ENCODE measurements at places on chromosomes 1 and 21.

- H3K4me1 ChIP-seq = no peaks in the 10 kb centered on the region
- H3K27ac ChIP-seq = no peak overlapping the region
- no peaks in the 10 kb centered on the region for H3K27me3 ChIP-seq
- H3K36me3 ChIP-seq = no peaks in the 10 kb centered on the region
Observed at GRCh38 chr1:225746361-225747179, 31.1 kb upstream of the SRP9 start.

DNA sequence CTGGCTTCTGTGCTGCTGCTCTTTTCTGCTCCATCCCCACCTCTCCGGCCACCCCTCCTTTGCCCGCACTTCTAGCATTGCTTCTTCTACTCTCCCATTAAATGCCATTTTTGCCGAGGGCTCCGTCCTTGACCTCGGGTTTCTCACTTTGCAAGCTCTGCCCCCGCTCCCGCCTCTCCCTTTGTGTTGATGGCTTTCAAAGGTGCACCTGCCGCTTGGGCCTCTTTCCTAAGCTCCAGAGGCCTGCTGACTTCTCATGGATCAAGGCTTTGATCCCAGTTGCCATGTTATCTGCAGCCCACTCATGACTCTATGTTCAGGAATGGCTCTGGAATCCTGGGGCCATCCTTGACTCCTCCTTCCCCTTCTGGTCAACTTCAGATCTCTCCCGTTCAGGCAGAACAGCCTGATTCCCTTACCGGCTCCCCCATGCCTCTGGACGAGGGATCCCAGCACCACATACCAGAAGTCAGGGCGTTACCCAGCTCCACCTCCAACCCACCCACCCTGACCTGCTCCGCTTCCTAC is 54.3 kb downstream of the TLR5 start:
- no peak overlapping the region for H3K4me3 ChIP-seq
- DNase-seq = no peak
- no peaks in the 10 kb centered on the region for H3K36me3 ChIP-seq
- H3K27ac ChIP-seq = no peak overlapping the region
- H3K4me1 ChIP-seq = no peaks in the 10 kb centered on the region
- H3K27me3 ChIP-seq = no peaks in the 10 kb centered on the region

- H3K27me3 ChIP-seq = peaks cover 20% of the 10 kb centered on the region
- no peaks in the 10 kb centered on the region for H3K4me1 ChIP-seq
- DNase-seq = no peak
Observed at GRCh38 chr1:116178837-116179236, 67.6 kb downstream of the MAB21L3 start.

- no peaks in the 10 kb centered on the region for H3K27me3 ChIP-seq
- H3K4me1 ChIP-seq = no peaks in the 10 kb centered on the region
- no peak overlapping the region for H3K27ac ChIP-seq
- H3K36me3 ChIP-seq = no peaks in the 10 kb centered on the region
Observed at GRCh38 chr21:16585896-16586295, 856.1 kb downstream of the USP25 start.

- no peaks in the 10 kb centered on the region for H3K4me1 ChIP-seq
- DNase-seq = no peak
- H3K36me3 ChIP-seq = no peaks in the 10 kb centered on the region
- H3K27ac ChIP-seq = no peak overlapping the region
- H3K27me3 ChIP-seq = peaks cover 5% of the 10 kb centered on the region
- no peak overlapping the region for H3K4me3 ChIP-seq
Observed at GRCh38 chr1:6108937-6109614, 63.4 kb downstream of the KCNAB2 start.

- no peaks in the 10 kb centered on the region for H3K27me3 ChIP-seq
- peaks cover 43% of the 10 kb centered on the region for H3K4me1 ChIP-seq
Observed at GRCh38 chr1:167602840-167603239, 27.2 kb upstream of the RCSD1 start.

DNA sequence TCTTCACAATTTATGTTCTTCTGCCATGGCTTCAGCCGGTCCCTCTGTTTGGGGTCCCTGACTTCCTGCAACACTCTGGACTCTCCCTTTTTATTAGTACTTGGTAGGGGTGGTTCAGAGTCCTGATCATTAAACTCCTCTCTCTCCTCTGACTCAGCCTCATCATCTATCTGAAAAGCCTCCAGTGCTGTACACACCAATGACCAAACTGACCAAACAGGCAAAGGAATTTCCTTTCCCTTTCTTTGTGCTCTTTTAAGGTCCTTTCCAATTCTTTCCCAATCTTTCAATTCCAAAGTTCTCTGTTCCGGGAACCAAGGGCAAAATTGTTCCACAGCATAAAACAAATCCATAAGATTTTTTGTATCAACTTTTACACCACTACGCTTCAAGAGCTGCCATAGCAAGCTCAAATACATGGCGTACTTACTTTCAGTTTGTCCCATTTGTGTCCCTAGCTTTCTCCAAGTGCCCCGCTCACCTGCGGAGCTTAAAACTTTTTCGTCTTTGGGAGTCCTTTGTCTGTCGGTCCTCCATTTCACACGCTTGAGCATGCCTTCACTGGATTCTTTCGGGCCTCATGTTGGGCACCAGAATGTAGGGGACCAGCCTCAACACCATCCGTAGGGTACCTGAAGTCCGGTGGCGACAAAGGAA is 9.6 kb downstream of the DAP3 start:
- no peak for DNase-seq
- H3K4me3 ChIP-seq = no peak overlapping the region
- peaks cover 32% of the 10 kb centered on the region for H3K4me1 ChIP-seq
- H3K27ac ChIP-seq = no peak overlapping the region
- H3K27me3 ChIP-seq = no peaks in the 10 kb centered on the region
- peaks cover 11% of the 10 kb centered on the region for H3K36me3 ChIP-seq

- H3K27ac ChIP-seq = no peak overlapping the region
- no peaks in the 10 kb centered on the region for H3K27me3 ChIP-seq
- H3K4me3 ChIP-seq = no peak overlapping the region
- DNase-seq = no peak
- H3K4me1 ChIP-seq = peaks cover 55% of the 10 kb centered on the region
Observed at GRCh38 chr1:36247538-36247937, 23.3 kb downstream of the THRAP3 start.

- peaks cover 4% of the 10 kb centered on the region for H3K27me3 ChIP-seq
- no peak overlapping the region for H3K4me3 ChIP-seq
- no peaks in the 10 kb centered on the region for H3K36me3 ChIP-seq
Observed at GRCh38 chr1:152486400-152487006, 24.1 kb upstream of the LCE5A start.

GRCh38 chr21:33266050-33266788 is at the start of gene IL10RB:
Gene IL10RB, plus strand, starts transcription at chr21:33266367. Its CDS starts 99 bp downstream, at chr21:33266466.
- H3K27ac ChIP-seq = peak within 1 kb of the TSS; percentile 95
- peak; percentile 71 for DNase-seq
- H3K27me3 ChIP-seq = no peaks in the 10 kb centered on the region
- peak within 1 kb of the TSS; percentile 92 for H3K4me3 ChIP-seq

DNA sequence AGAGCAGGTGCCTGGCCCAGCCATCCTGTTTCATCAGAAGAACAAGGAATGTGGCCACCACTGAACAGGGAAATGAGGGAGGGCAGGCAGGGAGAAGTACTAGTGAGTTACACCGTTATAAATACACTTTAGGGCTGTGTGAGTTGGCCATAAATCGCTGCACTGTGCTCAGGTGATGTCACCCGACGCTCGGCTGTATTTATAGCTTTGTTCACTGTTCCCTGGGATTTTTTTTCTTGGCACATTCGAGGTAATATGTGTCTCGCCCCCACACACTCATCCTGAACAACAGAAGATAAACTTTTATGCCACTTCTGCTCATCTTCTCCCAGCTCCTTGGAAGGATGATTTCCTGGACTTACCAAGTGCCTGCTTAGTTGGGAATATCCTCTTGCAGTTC is 9.0 kb upstream of the KIRREL1 start:
- H3K36me3 ChIP-seq = no peaks in the 10 kb centered on the region
- peaks cover 9% of the 10 kb centered on the region for H3K27me3 ChIP-seq
- DNase-seq = no peak
- H3K27ac ChIP-seq = no peak overlapping the region
- no peak overlapping the region for H3K4me3 ChIP-seq
- no peaks in the 10 kb centered on the region for H3K4me1 ChIP-seq

DNA sequence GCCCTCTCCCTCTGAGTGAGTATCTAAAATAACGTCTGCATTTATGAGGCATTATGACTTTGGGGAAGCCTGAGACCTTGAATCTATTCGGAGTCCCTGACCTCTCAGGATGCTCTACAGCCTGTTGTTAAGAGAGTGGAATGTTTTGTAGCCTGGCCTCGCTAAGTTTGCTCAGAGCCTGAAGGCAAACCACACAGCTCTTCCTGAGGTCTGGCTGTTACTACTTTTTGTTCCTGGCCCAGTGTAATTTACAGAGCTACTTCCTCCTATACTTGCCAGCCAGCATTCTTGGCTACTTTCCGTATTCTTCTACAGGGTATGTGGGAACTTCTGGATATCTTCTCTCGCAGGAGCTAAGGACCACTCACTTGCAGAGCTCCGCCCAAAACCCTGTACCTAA is 3.6 kb upstream of the ZMYM4 start:
- no peak overlapping the region for H3K4me3 ChIP-seq
- peaks cover 11% of the 10 kb centered on the region for H3K4me1 ChIP-seq
- H3K27ac ChIP-seq = no peak overlapping the region
- peaks cover 2% of the 10 kb centered on the region for H3K36me3 ChIP-seq
- peaks cover 14% of the 10 kb centered on the region for H3K27me3 ChIP-seq

- peaks cover 11% of the 10 kb centered on the region for H3K27me3 ChIP-seq
- no peak for DNase-seq
- no peaks in the 10 kb centered on the region for H3K4me1 ChIP-seq
- H3K27ac ChIP-seq = no peak overlapping the region
Observed at GRCh38 chr1:56355422-56355821, 223.9 kb downstream of the PLPP3 start.

GRCh38 chr1:205488074-205488723 is 16.3 kb upstream of the CDK18 start:
- no peaks in the 10 kb centered on the region for H3K36me3 ChIP-seq
- DNase-seq = no peak
- H3K4me1 ChIP-seq = peaks cover 7% of the 10 kb centered on the region
- no peak overlapping the region for H3K27ac ChIP-seq
- no peak overlapping the region for H3K4me3 ChIP-seq
- peaks cover 47% of the 10 kb centered on the region for H3K27me3 ChIP-seq

- H3K27ac ChIP-seq = no peak overlapping the region
- no peak for DNase-seq
- H3K4me3 ChIP-seq = no peak overlapping the region
Observed at GRCh38 chr1:85142753-85143152, 58.1 kb downstream of the SYDE2 start.

- H3K27me3 ChIP-seq = no peaks in the 10 kb centered on the region
- H3K36me3 ChIP-seq = no peaks in the 10 kb centered on the region
- no peak overlapping the region for H3K4me3 ChIP-seq
- peaks cover 5% of the 10 kb centered on the region for H3K4me1 ChIP-seq
Observed at GRCh38 chr1:174797398-174797797, 202.3 kb upstream of the CACYBP start.

DNA sequence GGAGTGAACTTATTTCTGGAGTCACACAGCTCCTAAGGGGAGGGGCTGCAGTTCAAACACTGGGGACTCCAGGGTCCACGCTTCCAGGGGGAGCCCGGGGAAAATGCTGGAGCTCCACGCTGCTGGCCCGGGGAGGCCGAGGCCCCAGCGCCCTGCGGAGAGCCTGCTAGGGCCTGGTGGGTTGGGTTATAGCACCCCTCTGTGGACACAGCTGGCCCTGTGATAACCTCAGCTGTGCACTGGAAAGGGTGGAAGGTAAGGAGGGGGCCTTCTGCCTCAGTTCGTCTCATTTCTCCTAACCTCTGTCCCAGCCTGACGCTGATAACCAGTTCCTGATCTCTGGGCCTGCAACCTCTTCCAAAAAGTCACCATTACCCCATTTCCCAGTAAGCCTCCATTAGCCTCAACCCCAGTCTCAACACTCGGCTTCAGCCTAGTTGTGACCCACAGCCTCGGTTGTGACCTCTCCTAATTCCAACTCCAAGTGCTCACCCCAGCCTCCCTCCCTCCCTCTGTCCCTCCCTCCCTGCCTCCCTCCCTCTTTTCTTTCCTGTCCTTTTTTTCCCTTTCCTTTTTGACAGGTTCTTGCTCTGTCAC is 7.1 kb downstream of the NBL1 start:
- H3K4me1 ChIP-seq = peaks cover 4% of the 10 kb centered on the region
- H3K36me3 ChIP-seq = no peaks in the 10 kb centered on the region

DNA sequence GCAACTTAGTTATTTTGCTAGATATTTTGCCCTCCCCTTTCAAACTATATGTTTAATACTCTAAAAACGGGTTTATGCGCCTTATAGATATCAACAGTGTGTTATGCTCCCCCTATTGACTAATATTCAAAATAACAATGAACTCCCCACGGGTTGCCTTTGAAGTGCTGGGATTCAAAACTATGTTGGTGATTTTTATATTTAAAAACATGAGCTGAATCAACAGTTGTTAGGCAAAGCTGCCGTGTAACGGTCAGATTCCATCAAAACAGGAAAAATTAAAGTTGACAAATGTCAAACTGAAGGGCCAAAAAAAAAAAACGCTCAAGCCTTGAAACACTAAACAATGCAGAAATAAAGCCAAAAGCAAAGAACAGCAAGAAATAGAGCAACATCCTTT is 2.5 kb downstream of the TGFBR3 start:
- DNase-seq = no peak
- peaks cover 37% of the 10 kb centered on the region for H3K27me3 ChIP-seq
- H3K4me1 ChIP-seq = peaks cover 20% of the 10 kb centered on the region

GRCh38 chr1:5754817-5755551 is 237.2 kb downstream of the NPHP4 start:
- H3K4me3 ChIP-seq = no peak overlapping the region
- no peaks in the 10 kb centered on the region for H3K4me1 ChIP-seq
- DNase-seq = no peak
- no peaks in the 10 kb centered on the region for H3K27me3 ChIP-seq

DNA sequence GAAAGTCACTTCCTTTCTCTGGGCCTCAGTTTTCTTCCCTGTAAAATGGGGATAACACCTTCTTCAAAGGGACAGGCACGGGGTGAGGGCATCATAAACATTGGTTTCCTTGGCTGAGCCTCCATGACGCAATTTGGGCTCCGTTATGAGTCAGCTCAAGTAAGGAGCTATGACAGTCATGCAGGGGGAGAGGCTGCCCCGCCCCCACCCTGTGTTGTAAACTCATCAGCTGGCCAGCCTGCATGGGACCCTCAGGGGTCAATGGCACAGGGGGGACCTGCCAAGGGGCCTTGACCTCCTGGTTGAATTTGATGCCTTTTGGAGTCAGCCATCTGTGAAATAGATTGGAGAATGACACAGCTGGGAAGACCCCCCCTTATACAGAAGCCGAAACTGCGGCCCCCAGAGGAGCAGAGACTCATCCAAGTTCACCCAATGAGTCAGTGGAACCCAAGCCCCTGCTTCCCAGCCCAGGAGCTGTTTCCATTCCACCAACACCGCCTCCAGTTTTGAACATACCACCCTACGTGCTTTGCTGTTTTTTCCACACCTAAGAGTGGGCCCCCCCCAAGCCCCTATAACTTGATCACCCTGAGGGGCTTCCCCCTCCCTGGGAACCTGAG is 36.8 kb upstream of the RUNX3 start:
- H3K4me1 ChIP-seq = peaks cover 50% of the 10 kb centered on the region
- no peak for DNase-seq
- no peaks in the 10 kb centered on the region for H3K36me3 ChIP-seq
- H3K4me3 ChIP-seq = no peak overlapping the region
- no peaks in the 10 kb centered on the region for H3K27me3 ChIP-seq
- peak overlapping the region; percentile 87 for H3K27ac ChIP-seq

DNA sequence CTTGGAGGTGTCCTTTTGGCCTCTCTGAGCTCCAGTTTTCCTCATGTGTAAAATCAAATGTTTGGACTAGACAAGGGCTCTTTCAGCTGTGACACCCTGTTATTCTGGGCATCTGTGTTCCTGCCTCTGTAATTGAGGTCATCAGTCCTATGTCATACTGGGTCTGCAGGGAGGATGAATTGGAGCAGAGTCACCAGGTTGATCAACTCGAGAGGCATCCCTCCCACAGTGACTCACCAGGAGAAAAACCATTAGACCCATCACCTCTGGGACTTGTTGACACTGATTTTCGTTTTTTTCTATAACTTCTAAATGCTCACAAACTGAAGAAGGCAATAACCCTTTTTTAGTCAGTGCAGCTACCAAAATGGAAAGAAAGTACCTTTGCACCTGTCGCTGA is 82.2 kb downstream of the ST6GALNAC5 start:
- no peaks in the 10 kb centered on the region for H3K36me3 ChIP-seq
- H3K27ac ChIP-seq = no peak overlapping the region

Data from activated B cell treated with CpG ODN at 0.5 μM for 24 hours (primary cell).